Activated CD8-positive, alpha-beta memory T cell treated with anti-CD3 and anti-CD28 coated beads for 1 hour (primary cell): ENCODE measurements at places on chromosomes 5 and 9.

DNA sequence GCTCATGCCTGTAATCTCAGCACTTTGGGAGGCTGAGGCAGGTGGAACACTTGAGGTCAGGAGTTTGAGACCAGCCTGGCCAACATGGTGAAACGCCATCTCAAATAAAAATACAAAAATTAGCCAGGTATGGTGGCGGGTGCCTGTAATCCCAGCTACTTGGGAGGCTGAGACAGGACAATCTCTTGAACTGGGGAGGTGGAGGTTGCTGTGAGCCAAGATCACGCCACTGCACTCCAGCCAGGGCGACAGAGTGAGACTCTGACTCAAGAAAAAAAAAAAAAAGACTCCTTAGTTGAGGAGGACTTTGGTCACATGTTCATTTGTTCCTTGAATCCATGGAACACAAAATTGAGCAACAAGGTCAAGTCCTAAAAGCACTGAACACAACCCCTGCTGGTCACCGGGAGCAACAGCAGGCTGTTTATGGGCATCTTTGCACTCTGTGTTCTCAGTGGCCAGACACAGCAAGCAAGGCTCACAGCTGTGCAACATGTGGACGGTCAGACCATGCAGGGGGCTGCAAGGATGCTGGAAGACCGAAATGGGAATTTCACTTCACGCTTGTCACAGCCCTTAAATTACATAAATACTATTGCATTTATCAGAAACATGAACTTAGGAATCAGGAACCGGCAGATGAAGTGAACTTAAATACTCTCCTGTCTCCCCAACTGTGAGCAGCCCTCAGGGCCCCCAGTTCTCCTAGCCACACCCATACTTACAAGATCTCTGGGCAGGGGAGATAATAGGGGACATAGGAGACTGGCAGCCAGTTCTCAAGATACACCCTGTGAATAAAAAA is 2.8 kb downstream of the GBGT1 start:
- no peak for DNase-seq

- no peak for DNase-seq
Observed at GRCh38 chr5:97111616-97112015, 30.8 kb downstream of the LIX1 start.

- no peak for DNase-seq
Observed at GRCh38 chr9:87800456-87800855, 74.5 kb downstream of the CTSL start.

DNA sequence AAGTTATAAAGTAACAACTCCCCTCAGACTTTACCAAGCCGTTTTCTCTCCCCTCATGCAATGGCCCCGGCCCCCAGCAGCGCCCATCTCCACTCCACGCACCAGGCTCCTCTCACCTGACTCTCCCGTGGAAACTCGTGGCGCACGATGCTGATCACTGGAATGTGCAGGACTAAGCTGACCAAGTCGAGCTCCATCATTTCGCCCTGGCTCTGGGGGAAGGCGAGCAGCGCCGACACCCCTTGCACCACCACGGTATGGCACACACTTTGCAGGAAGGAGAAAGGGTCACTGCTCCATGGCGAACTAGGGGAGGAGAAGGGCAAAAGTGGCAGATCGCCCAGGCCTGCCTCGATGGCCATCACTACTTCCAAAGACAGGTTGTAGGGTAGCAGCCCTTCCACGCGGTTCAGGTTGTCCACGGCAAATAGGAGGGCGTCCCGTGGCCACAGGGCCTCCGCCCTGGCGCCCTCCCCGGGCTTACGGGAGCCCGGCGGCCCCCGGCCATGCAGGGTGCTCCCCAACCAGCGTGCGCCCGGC is 1.2 kb downstream of the GRIN3A start:
- no peak for DNase-seq

DNA sequence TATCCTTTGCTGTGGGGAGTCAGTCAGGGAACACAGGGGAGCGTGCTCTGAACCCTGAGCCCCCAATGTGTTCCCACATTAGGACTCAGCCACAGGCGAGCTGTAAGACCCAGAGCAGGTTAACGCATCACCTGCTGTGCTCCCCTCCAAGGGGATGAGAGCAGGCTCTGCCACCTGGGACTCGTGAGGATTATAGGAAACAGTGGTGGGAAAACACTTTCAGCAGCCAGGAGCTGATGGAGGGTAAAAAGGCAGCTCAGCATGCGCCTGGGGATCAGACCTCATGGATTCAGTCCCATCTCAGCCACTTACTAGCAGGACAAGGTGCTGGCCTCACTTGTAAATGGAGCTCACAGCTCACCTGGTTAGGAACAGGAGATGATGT is 9.2 kb downstream of the JADE2 start:
- DNase-seq, result no peak

DNA sequence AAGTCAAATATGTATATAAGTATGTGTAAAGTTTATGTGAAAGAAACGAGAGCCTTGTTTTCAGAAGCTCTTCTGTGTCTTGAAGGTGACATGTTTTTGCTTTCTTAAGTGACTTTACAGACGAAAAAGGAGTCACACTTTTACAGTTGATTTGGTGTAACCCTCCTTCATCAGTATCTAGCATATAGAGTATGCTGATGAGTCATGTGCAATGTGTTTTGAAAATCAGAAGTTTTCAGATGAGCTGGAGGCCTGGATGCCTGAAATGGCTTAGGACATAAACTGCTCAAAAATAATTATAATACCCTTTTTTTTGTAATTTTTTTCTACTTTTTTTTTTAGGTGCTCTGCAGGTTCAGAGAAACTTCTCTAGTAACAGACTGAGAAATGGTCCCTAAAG is 209.5 kb downstream of the CD180 start:
- no peak for DNase-seq

GRCh38 chr5:72223371-72223770 is 96.7 kb downstream of the MRPS27 start:
- DNase-seq, result no peak

GRCh38 chr5:7584749-7585148 is 188.8 kb downstream of the ADCY2 start:
- DNase-seq, result no peak

DNA sequence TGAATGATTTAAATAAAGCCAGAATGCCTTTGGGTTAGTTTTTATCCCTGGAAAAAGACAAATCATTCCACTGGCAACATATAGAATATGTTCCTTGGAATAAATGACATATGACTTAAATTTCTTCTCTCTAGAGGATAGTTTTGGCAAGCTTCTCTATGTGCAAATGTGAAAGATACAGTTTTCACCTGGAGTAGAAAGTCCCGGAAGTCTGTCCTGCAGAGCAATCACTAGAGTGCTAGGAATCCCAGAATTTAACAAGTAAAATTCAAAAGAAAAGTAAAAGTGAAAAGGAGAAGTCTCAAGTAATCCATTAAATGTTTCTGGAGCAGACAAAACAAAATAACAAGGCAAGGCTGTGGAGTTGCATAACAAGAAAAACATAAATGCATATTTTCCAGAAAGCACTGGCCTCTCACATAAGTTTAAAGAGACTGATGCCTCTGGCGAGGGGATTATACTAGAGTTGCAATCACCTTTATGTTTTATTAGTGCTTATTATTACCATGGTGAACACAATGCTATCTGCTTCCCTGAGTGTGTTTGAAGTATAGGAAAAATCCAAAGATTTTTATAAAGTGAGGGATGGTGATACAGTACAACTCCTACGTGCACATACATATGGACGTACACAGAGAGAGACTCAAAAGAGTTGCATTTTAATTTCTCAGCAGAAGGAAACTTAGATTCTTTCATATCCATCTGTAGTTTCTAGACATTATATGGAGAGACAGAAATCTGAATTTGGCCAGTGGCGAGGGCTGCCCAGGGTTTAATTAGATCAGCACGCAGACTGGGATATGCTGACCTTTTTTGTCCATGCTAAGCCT is 188.3 kb upstream of the ANKRD55 start:
- no peak for DNase-seq

GRCh38 chr9:131304676-131305355 is 15.3 kb downstream of the PLPP7 start:
- DNase-seq, result no peak

DNA sequence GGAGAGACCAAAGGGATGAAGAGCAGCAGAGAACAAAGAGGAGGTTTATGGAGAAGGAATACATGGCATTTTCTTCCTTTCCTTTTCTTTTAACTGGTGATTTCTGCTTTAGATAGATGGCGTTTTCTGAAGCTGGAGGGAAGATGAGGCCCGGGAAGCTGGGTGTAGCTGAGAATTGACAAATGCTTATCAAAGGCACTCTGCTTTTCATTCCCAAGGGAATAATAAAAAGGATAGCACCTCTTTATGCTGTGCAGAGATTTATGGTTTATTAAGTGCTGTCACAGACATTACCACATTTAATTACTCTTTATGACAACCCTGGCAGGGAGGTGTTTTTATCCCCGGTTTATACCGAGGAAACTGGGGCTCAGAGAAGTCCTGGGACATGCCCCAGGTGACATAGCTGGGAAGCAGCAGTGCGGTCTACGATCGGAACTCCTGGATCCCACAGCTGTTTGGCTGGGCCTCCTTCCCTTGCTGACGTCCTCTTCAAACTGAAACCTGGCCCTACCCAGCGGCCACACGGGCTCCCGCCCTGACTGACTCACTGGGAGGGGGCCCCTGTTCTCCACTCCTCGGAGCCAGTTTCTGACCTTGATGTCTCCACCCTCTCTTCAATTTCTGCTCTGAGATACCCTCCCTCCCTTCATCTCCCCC is 8.2 kb upstream of the EPB41L4B start:
- DNase-seq, result no peak

DNA sequence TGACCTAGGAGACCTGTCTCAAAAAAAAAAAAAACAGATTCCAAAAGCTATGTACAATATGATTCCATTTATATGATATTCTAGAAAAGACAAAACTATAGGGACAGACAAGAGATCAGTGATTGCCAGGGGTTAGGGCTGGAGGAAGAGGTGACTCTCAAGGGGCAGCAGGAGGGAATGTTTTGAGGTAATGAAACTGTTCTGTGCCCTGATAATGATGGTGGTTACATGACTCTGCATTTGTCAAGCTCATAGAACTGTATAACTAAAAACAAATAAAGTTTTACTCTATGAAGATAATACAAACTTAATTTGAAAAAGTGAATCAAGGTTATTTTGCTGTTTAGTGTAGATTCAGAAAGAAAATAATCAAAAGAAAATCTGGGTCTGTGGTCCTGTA is 125.3 kb upstream of the IQGAP2 start:
- no peak for DNase-seq

- no peak for DNase-seq
Observed at GRCh38 chr5:124806373-124807077, 60.1 kb upstream of the ZNF608 start.

DNA sequence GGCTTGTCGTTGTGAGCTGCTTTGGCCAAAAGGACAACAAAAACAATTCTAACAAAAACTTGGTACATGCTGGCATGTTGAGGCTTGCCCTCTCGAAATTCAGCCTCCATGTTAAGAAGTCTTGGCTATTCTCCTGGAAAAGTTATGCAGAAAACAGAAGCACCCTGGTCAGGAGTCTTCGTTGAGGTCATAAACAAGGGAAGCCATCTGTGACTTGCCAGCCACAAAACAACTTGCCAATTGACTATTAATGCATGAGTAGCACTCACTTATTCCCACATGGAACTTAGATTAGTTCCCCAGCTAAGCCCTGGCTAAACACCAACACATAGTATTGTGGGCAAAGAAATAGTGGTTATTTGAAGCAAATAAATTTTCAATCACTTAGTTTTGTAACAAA is 521.0 kb upstream of the CHD1 start:
- no peak for DNase-seq

GRCh38 chr5:57488215-57488955 is 5.8 kb upstream of the ACTBL2 start:
- DNase-seq, result no peak

DNA sequence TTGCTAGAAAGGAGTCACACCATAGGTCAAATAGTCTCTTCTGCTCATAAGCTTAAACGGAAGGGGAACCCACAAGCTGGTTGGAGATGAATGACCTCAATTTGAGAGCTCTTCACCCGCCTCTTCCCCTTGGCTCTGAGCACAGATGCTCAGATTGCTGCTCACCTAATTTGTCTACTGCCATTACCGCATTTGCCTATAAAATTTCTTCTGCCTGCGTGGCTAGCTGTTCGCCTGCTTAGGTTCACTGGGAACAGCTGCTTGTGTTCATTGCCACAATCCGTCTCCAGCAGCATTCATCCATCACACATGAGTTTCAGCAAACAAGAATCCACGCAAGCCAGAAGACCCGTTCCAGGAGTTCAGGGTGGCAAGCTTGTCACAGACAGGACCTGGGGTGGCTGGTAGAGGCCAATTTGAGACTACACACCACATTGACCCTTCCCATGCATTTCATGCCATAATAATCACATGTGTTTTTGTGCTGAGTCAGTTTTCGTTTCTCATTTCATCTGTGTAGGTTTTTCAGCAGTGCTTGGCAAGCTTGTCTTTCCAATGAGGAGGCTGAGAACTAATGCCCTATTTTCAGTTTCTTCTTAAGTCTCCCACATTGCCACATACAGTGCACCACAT is 50.2 kb upstream of the DNAH5 start:
- DNase-seq, result no peak
